ENCODE measurements at places on chromosomes 11 and 22. TPM values are rescaled to one million over a fixed set of nuclear protein-coding genes. Genes with fewer than 3 reads are reported as not detected.

Gene TSKU
- polyA plus RNA-seq = 35.8 TPM

Gene ANGPTL5
- polyA plus RNA-seq = 0.03 TPM

- DNase-seq = no peak
These were observed 34.2 kb upstream of the CACNG2 start for GRCh38 chr22:36737776-36738175.

- no peak for DNase-seq
These were observed 55.6 kb downstream of the P4HA3 start for GRCh38 chr11:74255741-74256375.

- no peak for DNase-seq
These were observed 44.0 kb downstream of the MYO7A start for GRCh38 chr11:77171885-77172665.

- DNase-seq = no peak
These were observed 173.8 kb downstream of the LARGE1 start for GRCh38 chr22:33746501-33746928.

GRCh38 chr11:31412946-31413345, 43.3 kb downstream of the DNAJC24 start:
- DNase-seq = peak; percentile 5

DNA sequence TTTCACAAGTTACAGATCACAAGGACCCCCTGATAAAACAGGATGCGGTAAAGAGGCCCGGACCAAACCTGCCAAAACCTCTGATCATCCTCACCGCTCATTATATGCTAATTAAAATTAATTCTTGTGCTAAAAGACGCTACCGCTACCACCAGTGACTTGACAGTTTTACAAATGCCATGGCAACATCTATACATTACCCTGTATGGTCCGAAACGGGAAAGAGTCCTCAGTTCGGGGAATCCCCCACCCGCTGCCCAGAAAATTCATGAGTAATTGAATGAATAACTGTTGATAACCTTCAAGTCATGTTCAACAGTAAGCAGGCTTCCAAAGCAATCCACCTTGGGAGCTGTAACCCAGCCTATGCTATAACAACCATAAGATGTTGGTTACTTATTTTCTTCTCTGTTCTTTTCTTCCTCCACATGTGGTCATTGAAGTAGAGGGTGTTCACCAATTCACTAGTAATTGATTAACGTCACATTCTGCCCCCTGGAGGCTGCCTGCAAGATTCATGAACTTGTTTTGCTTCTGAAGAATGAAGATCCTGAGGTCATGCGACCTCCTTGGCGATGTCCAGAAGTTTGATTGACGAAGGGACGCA, 20.6 kb downstream of the APOBEC3H start:
- no peak for DNase-seq

DNA sequence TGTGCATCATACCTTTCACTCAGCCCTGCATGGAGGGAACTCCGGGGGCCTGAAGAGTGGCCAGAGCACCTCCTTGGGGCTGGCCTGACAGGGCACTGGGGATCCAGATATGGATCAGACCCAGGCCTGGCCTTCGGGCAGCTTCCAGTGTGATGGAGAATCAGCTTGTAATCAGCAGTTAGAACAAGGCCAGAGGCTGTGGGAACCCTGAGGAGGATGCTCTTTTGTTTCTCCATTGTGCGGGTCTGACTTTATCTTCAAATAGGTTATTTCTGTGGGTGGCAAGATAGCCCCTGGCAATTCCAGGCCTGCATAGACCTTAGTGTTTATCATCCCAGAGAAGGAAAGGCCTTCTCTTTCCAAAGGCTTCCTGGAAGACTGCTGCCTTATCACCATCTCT, 12.3 kb downstream of the DGAT2 start:
- DNase-seq = no peak

DNA sequence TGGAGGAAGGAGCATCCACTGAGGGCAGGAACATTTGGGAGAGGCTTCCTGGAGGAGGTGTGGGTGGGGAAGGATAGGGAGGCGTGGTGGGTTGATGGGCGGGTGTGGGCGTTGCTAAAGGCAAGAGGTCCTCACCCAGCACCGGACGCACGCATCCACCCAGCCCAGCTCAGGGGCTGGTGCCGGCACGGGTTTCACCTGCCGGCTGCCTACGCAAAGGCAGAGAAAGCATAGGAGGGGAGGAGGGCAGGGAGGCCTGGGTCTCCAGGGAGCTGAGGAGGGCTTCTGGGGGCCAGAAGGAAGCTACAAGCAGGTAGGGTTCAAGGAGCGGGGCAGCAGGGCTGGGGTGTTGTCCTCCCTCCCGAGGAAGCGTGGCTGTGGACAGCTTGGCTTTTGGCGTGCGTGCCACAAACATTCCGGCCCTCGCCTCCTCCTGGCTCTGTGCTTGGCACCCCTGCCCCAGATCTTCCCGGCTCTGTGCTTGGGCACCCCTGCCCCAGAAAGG, 7.8 kb downstream of the SSH3 start:
- DNase-seq = no peak

All from keratinocyte (primary cell).